Hepatocyte (in vitro differentiated cells): ENCODE measurements at places on chromosomes 12 and 14. TPM values are rescaled to one million over a fixed set of nuclear protein-coding genes. Genes with fewer than 3 reads are reported as not detected.

DNA sequence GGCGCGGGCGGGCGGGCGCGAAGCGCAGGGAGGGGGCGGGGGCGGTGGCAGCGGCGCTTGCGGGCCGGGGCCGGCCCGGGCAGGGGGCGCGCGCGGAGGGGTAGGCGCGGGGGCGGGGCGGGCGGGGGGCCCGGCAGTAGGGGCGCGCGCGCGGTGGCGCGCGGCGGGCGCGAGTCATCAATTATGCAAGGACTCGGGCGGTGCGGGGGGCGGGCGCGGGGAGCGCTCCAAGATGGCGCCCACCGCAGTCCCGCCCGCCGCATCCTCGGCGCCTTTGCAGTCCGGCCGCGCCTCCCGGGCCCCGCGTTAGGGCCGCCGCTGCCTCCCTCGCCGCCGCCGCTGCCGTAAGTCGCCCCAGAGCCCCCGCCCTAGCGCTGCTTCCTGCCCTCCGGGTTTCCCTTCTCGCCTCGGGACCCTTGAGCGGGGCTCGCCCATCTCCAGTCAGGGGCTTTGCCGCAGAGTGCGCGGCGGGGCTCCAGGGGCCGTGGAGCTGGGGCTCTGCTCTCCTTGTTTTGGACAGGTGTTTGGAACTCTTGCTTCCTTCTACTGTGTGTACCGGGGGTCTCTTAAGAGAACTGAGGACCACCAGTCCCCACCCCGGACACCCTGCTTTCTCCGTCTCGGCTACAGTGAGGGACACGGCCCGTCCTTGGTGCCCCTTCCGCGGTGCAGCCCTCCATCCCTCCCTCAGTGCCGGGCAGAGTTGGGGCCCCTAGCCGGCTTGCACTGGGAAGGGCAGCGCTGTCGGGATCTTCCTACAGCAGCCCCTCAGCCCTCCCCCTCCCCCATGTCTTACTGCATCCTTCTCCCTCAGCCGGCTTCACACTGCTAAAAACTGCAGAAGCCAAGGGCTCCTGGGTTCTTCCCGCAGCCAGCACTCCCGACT lies at the start of gene SCN8A:
TSS of gene SCN8A (plus strand) at position 218 of the 886 bp plus-strand sequence. CDS start 71,585 bp downstream, outside the sequence.
- peaks cover 9% of the 10 kb centered on the region for H3K27me3 ChIP-seq
- H3K36me3 ChIP-seq, result no peaks in the 10 kb centered on the region
- H3K4me1 ChIP-seq, result peaks cover 6% of the 10 kb centered on the region

Gene TAS2R8
- total RNA-seq, result not detected in 2 replicates

Gene JDP2
- 68.9 and 89.0 TPM in 2 replicates for total RNA-seq

Gene NPAS3
- 0.64 and 1.1 TPM in 2 replicates for total RNA-seq

DNA sequence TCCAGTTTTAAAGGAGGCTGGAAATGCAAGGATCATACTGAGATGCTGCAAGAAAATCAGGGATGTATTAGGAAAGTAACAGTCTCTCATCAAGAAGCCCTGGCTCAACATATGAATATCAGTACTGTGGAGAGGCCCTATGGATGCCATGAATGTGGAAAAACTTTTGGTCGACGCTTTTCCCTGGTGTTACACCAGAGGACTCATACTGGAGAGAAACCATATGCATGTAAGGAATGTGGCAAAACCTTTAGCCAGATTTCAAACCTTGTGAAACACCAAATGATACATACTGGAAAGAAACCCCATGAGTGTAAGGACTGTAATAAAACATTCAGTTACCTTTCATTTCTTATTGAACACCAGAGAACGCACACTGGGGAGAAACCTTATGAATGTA lies 24.5 kb downstream of the ZNF891 start:
- H3K36me3 ChIP-seq, result peaks cover 46% of the 10 kb centered on the region
- no peak overlapping the region for H3K27ac ChIP-seq

DNA sequence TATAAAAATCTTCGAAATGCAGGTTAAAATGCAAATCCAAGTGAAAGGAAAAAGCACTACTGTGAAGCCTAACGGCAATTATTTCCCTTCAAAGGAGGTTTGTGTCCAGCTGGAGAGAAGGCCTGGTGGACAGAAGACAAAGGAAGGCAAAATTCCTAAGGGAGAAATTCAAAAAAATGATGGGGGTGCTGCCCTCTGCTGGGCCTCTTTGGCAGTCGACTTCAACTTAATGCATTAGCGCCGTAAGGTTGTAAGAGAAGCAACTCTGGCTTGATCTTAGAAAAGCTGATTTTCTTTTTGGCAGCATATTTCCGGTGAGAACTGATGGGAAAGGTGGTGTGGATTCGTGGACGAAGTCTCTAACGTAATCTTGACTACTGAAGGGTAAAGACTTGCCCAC lies 34.3 kb upstream of the CHFR start:
- no peaks in the 10 kb centered on the region for H3K4me1 ChIP-seq
- no peaks in the 10 kb centered on the region for H3K27me3 ChIP-seq
- peaks cover 16% of the 10 kb centered on the region for H3K36me3 ChIP-seq
- H3K27ac ChIP-seq, result no peak overlapping the region
- H3K4me3 ChIP-seq, result no peak overlapping the region
- no peak for DNase-seq

DNA sequence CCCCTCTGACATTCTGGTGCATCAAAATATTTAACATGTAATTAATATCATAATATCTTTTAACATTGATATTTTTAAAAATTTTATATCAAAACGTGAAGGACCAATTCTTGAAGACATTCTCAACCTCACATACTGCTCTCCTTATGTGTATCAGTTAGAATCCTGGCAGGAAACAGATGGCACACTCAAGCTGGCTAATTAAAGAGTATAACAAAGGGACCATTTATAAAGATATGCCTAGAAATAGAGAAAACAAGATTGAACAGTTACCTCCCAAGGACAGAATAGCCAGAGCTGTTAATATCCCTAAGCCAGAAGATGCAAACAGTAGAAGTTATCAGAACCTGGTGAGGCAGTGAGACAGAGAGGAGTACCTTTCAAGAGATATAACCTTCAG lies 368.7 kb downstream of the NELL2 start:
- no peak overlapping the region for H3K4me3 ChIP-seq
- H3K27me3 ChIP-seq, result no peaks in the 10 kb centered on the region
- DNase-seq, result no peak
- no peaks in the 10 kb centered on the region for H3K4me1 ChIP-seq

DNA sequence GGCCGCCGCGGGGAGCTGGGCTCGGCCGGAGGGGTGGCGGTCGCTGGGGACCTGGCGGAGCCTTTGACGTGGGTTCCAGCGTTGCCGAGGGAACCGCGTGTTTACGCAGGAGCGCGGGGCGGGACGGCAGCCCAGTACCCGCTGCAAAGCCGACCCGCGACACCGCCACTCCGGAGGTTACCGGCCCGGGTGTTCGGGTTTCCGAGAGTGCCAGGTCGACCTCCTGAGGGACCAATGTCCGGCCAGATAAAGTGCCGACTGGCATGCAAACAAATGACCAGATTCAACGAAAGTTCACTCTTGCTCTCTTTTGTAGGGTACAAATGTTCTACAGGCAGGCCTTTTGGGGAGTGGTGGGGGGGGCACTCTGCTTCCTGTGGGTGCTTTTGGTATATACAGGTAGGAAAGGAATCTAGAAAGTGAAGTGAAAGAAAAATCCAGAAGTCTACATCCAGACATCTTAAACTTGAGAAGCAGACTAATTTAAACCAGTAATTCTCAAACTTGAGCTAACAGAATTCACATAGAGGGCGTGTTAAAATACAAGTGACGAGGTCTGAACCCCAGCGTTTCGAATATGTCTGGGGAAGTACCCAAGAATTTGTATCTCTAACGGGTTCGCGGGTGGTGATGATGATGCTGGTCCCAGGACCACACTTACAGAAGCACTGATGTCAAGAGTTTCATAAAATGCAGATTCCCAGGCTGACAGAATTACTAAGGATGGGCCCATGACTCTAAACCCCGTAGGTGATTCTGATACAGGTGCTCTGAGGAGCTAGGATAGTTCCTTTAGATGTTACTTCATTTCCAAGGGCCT lies at the start of gene GPR135:
TSS of gene GPR135 (minus strand) at position 65 of the 820 bp plus-strand sequence. CDS start 154 bp downstream, outside the sequence.
- H3K4me3 ChIP-seq, result peak within 1 kb of the TSS; percentile 60
- peaks cover 9% of the 10 kb centered on the region for H3K4me1 ChIP-seq
- no peak within 1 kb of the TSS for H3K27ac ChIP-seq
- no peak for DNase-seq

DNA sequence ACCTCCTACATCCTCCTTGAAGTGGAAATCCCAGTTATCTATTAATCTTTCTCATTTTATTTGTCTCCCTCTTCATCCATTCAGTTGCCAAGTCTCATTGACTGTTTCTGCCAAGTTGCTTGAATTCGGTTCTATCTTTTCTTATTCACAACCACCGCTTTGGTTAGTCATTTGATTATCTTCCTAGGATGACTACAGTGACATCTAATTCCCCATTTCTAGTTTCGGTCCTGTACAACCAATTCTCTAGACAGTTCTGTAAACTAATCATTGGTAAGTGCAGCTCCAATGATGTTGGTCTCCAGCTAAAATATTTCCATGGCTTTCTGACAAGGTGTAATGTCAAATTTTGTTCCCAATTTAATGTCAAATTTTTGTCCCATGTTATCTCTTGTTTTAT lies 220.1 kb downstream of the ADAMTS20 start:
- H3K27me3 ChIP-seq, result no peaks in the 10 kb centered on the region
- peak overlapping the region; percentile 49 for H3K27ac ChIP-seq
- H3K4me1 ChIP-seq, result peaks cover 15% of the 10 kb centered on the region
- H3K4me3 ChIP-seq, result no peak overlapping the region
- no peak for DNase-seq

DNA sequence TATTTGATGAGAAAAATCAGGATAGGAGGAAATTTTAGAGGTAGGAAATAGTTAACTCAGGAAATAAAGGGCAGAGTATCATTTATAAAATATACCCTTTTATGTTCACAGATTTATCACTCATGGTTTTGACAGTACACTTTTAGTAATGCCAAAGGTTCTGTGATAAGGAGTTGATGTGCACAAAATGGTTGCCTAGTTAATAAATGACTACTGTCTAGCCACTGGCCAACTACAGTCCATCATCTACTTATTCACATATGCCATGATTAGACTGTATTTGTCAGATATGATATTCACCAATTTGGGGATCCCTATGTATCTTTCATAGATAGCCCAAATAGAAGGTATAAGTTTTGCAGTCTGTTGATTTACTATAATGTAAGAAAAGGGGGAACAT lies 19.2 kb upstream of the GXYLT1 start:
- no peak for DNase-seq
- H3K36me3 ChIP-seq, result no peaks in the 10 kb centered on the region
- no peak overlapping the region for H3K27ac ChIP-seq
- no peak overlapping the region for H3K4me3 ChIP-seq
- H3K27me3 ChIP-seq, result no peaks in the 10 kb centered on the region
